WTC11 (cell line): ENCODE measurements at places on chromosomes 1 and 21. TPM values are rescaled to one million over a fixed set of nuclear protein-coding genes. Genes with fewer than 3 reads are reported as not detected.

LORICRIN gene
- total RNA-seq: not detected in 3 replicates

BEST4 gene
- 1.6 to 1.7 TPM (median 1.6 TPM) in 3 replicates for total RNA-seq

PLPPR4 gene
- 1.1 to 1.4 TPM (median 1.3 TPM) in 3 replicates for total RNA-seq

ZNF644 gene
- 71.4 to 78.1 TPM (median 74.7 TPM) in 3 replicates for total RNA-seq

APCS gene
- total RNA-seq: 0.44 to 0.66 TPM (median 0.64 TPM) in 3 replicates

PADI1 gene
- 0.15 to 0.57 TPM (median 0.18 TPM) in 3 replicates for total RNA-seq

LCE2C gene
- total RNA-seq: not detected in 3 replicates

RAB3B gene
- total RNA-seq: 33.7 to 36.9 TPM (median 34.1 TPM) in 3 replicates

ARHGEF16 gene
- total RNA-seq: 15.5 to 17.2 TPM (median 16.1 TPM) in 3 replicates

FCER1G gene
- total RNA-seq: 0.48 to 1.0 TPM (median 0.85 TPM) in 3 replicates

OR2AK2 gene
- not detected in 3 replicates for total RNA-seq

TINAGL1 gene
- total RNA-seq: 7.2 to 8.4 TPM (median 8.4 TPM) in 3 replicates

FAM72A gene
- 25.5 to 30.6 TPM (median 27.9 TPM) in 3 replicates for total RNA-seq

GRCh38 chr1:109091078-109091838, 694 bp downstream of the TMEM167B start:
- H3K4me3 ChIP-seq: peak overlapping the region; percentile 80
- no peak for DNase-seq
- peaks cover 14% of the 10 kb centered on the region for H3K36me3 ChIP-seq
- H3K4me1 ChIP-seq: peaks cover 26% of the 10 kb centered on the region
- H3K27me3 ChIP-seq: no peaks in the 10 kb centered on the region
- peak overlapping the region; percentile 93 for H3K27ac ChIP-seq

DNA sequence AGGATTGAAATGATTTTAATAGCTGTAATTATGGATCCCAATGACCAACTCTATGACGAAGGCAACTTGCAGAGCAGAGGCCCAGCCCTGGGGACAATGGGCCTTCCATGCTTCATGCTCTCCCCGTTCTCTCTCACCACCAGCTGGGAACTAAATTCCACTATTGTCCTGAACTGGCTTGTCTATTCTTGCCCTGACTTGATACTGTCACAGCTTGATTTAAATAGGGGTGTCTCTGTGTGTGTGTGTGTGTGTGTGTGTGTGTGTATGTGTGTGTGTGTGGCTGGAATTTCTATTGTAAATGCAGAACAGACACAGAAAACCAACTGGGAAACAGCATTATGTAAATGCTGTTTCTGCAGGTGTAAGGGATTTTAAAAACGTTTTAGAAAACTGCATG, 57.0 kb downstream of the SLC22A15 start:
- no peaks in the 10 kb centered on the region; the same call in 1 of the 2 replicates for H3K36me3 ChIP-seq
- DNase-seq: no peak
- no peak overlapping the region for H3K4me3 ChIP-seq
- H3K27me3 ChIP-seq: no peaks in the 10 kb centered on the region

- H3K27ac ChIP-seq: no peak overlapping the region
- peak overlapping the region; percentile 71 for H3K4me3 ChIP-seq
- peaks cover 13% of the 10 kb centered on the region for H3K27me3 ChIP-seq
- peak; percentile 39 for DNase-seq
Measured at GRCh38 chr1:113390871-113391648, 745 bp downstream of the MAGI3 start.

GRCh38 chr1:240501115-240501514, 110.8 kb downstream of the GREM2 start:
- H3K27me3 ChIP-seq: no peaks in the 10 kb centered on the region
- H3K36me3 ChIP-seq: no peaks in the 10 kb centered on the region
- peaks cover 8% of the 10 kb centered on the region; the same call in 1 of the 2 replicates for H3K4me1 ChIP-seq
- no peak overlapping the region for H3K4me3 ChIP-seq
- no peak overlapping the region for H3K27ac ChIP-seq

DNA sequence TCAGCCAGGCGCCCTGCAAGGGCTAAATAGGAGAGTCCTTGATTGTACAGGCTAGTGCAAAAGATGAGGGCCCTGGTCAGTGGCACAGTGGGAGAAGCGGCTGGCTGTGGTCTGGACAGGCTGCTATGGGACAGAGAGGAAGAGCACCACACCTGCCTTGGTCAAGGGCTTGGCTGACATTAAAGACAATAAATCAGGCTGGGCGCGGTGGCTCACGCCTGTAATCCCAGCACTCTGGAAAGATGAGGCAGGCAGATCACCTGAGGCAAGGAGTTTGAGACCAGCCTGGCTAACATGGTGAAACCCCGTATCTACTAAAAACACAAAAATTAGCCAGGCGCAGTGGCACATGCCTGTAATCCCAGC, 62.9 kb downstream of the NID1 start:
- no peak for DNase-seq
- H3K27ac ChIP-seq: no peak overlapping the region
- no peaks in the 10 kb centered on the region for H3K27me3 ChIP-seq
- H3K4me1 ChIP-seq: peaks cover 32% of the 10 kb centered on the region
- H3K4me3 ChIP-seq: no peak overlapping the region

- peaks cover 36% of the 10 kb centered on the region for H3K36me3 ChIP-seq
- no peaks in the 10 kb centered on the region for H3K27me3 ChIP-seq
- H3K4me3 ChIP-seq: peak overlapping the region; percentile 100
- H3K4me1 ChIP-seq: peaks cover 34% of the 10 kb centered on the region
- H3K27ac ChIP-seq: peak overlapping the region; percentile 99
- no peak for DNase-seq
Measured at GRCh38 chr1:67431156-67431765, 1.1 kb upstream of the SERBP1 start.

DNA sequence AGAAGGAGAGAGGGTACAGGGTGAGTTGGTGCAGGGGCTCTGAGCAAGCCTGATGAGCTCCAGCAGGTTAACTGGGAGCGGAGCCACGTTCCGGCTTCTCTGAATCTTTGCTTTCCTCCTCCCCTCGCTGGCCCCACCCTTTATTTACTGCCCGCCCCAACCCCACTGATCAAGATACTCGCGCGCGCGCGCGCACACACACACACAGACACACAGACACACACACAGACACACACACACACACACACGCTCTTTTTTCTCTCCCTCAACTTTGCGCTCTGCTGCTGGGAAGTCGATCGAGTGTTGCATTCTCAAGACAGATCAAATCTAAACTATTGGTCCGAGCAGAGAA, at the start of gene GRIK1:
GRIK1 (minus strand) TSS at position 73 of the 352 bp plus-strand sequence.
- DNase-seq: peak; percentile 27
- H3K36me3 ChIP-seq: no peaks in the 10 kb centered on the region
- peaks cover 8% of the 10 kb centered on the region for H3K4me1 ChIP-seq

DNA sequence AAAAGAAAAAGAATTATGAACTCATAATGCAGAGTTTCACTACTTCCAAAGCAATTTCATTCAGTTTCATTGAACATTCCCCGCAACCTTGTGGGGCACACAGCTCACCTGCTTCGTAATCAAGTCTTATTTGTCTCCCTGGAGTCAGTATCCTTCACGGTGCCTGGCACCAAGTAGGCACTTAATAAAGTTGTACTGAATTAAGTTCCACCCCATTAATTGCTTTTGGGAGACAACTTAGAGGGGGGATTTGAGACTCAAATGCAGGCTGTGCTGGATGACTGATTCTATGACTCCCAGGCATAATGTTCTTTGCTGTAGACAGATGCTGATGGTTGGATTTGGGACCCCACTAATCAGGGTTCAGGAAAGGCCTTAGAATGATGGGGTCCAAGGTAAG, 6.5 kb upstream of the ID3 start:
- peaks cover 2% of the 10 kb centered on the region; the same call in 1 of the 2 replicates for H3K27me3 ChIP-seq
- no peak for DNase-seq
- peak overlapping the region; percentile 86 for H3K27ac ChIP-seq
- no peak overlapping the region for H3K4me3 ChIP-seq
- peaks cover 80% of the 10 kb centered on the region for H3K4me1 ChIP-seq

GRCh38 chr1:7786795-7787194, 2.7 kb downstream of the PER3 start:
- H3K4me3 ChIP-seq: no peak overlapping the region
- no peak overlapping the region for H3K27ac ChIP-seq
- peaks cover 14% of the 10 kb centered on the region for H3K27me3 ChIP-seq
- DNase-seq: no peak
- H3K36me3 ChIP-seq: peaks cover 64% of the 10 kb centered on the region

DNA sequence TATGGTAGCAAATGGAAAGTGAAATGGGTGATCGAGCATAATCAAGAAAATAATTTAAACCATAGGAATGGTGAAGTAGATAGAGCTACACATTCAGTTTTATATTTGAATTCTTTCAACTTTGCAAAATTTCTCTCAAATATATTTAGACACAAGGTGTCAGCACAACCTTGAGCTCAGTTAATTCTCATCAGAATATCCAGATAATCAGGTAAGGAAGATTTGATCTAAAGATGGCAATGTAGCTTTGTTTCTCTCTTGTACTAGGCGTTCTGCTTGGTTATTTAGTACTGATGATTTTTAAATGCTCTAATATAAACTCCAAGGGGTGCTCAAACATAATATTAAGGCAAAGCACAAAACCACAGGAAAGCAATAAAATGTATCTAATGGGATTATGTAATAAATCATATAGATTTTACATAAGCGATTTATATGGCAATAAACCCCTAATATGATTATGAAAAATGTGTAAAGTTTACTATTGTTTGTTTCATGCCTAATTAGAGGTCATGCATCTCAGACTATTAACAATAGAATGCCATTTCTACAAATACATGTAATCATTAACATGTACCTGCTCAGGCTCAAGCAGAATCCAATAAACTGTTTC, 32.4 kb upstream of the SERTAD4 start:
- H3K4me3 ChIP-seq: no peak overlapping the region
- H3K36me3 ChIP-seq: no peaks in the 10 kb centered on the region
- no peaks in the 10 kb centered on the region for H3K4me1 ChIP-seq
- peaks cover 5% of the 10 kb centered on the region for H3K27me3 ChIP-seq
- no peak overlapping the region for H3K27ac ChIP-seq
- no peak for DNase-seq

DNA sequence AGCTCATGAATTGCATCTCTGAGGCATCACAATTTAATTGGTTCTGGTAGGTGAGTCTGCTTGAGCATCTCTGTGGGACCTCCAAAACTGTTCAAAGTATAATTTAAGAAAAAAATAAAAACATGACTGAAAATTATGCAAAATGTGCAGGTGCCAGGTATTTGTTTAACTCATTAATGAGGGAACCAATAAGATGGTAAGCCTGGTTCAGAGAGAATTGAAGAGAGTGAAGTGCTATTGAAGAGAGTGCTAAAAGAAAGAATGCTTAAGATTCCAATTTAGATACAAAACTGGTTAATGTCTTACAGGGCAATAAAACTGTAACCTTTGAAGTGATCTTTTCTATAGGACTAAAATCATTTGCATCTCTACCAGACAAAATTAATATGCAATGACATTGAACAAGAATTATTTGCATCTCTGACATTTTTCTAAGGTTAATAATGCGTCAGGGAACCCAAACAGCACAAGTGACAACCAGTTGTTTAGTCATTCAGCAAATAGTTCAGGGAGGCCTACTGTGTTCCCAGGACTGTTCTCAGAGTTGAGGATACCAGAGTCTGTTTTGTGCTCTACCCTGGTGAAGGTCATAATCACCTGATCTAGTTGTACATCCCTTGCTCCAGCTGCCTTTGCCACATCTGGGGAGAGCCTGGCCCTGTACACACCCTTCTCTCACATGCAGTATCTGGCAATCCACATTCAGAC, 183.5 kb downstream of the PATJ start:
- H3K36me3 ChIP-seq: peaks cover 14% of the 10 kb centered on the region
- peaks cover 22% of the 10 kb centered on the region for H3K4me1 ChIP-seq
- no peak for DNase-seq
- no peak overlapping the region for H3K27ac ChIP-seq
- H3K4me3 ChIP-seq: no peak overlapping the region

DNA sequence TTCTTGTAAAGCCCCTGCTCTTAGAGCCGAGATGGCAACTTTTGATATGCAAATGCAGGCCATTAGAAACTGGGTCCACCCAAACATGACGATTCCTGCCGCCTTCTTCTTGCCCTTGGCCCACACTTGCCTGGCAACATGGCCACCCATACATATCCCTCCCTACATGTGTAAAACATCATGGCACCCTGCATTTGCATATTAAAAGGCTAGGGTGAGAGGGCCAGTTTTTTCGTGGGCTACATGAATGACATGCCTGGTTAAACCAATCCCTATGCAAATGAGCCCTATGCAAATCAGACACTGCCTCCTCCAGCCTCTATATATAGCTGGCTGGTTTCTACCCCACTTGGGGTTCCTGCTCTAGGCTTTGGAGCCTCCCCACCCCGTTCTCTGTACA, 18.8 kb downstream of the PLA2G2A start:
- H3K27me3 ChIP-seq: peaks cover 23% of the 10 kb centered on the region
- no peak overlapping the region for H3K4me3 ChIP-seq
- H3K36me3 ChIP-seq: peaks cover 18% of the 10 kb centered on the region
- peaks cover 23% of the 10 kb centered on the region for H3K4me1 ChIP-seq
- H3K27ac ChIP-seq: no peak overlapping the region

DNA sequence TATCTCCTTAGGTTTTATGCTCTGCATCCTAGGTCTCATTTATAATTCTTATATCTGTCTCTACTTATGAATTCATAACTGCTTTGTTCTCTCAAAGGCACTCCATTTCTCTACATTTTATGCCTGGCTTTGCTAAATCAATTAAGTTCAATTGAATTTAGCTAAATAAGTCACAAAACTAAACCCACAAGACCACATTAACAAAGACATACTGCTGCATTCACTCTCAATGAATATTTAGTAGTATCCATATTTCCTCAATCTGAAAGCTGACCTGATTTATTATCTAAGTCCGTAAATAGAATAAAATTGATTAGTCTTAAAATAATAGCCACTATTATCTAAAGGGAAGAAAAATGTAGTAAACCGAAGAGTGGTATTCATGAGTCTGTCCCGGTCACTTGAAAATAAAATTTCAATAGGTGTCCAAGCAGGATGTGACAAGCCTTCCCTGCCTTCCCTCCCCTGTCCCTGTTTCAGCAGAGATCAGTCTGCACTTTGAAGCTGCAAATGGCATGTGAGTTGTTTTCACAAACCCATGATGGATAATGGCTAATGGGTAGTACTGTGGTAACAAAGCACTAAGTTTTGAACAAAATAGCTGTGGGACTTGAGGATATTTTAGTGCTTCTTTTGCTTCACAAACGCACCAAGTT, 295.0 kb upstream of the NCAM2 start:
- no peak overlapping the region for H3K4me3 ChIP-seq
- H3K27me3 ChIP-seq: no peaks in the 10 kb centered on the region

DNA sequence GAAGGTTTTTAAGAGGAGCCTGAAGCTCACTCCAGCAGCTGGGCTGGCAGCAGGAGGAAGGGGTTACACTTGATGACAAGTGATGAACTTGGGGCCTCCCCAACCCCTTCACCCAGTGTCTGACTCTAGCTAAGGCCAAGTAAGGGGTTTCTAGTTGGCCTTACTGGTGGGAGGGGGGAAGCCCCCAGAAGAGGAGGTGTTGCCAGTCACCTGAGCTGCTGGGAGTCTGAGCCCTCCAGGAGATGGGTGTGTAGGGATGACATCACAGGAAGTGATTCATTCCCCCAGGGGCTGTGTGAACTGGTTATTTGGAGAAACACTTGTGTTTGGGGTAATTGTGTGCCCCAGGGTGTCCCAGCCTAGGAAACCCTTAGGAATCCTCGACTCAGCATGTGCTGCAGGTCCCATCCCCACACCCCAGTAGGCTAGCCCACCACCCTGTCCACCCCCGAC, 3.1 kb downstream of the PADI1 start:
- peaks cover 2% of the 10 kb centered on the region; the same call in 1 of the 2 replicates for H3K27me3 ChIP-seq
- no peaks in the 10 kb centered on the region for H3K36me3 ChIP-seq
- no peak for DNase-seq
- no peak overlapping the region for H3K4me3 ChIP-seq
- H3K4me1 ChIP-seq: peaks cover 14% of the 10 kb centered on the region

GRCh38 chr1:223233019-223233409, 90.0 kb upstream of the TLR5 start:
- no peak overlapping the region for H3K27ac ChIP-seq
- H3K36me3 ChIP-seq: no peaks in the 10 kb centered on the region
